ENCODE measurements at places on chromosomes 6 and 20.

GRCh38 chr20:19045371-19045770 is 167.1 kb upstream of the SLC24A3 start:
- no peak for DNase-seq

DNA sequence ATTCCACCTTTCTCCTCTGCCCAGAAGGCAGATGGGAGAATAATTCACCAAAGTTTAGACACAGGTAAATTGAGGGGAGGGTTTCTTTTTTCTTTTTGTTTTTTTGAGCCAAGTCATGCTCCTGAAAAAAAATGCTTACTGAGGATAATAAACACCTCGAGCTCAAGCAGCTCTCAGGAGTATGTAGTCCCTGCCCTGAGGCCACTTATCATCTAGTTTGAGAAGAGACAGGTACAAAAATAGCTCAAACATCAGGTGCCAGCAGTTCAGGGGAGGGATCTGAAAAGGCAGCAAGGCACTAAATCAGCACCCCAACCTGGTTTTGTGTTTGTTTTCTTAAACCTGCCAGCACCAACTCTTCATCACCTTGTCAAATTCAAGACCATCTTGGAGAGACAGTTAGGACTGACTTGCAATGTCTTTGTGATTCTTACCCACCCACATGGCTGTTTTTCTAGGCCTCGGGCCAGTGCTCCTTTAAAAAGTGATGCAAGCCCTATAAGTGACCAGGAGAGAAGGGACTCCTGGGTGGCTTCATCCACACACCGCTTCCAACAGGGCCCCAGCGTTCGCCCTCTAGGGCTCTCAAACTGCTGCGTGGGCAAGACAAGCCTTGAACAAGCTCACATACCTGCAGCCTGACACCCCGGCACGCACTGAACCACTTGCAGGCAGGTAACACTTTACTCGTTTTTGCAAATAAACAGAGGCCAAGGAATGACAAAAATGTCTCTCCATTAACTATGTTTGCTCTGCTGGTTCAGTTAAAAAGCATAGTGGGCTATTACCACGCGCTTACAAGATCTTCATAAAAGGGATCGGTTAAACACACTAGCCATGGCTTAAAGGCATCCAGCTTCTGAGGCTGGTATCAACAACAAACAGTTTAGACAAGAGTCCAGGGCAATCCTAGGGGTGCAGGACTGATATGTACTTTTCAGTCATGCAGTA is 13.9 kb downstream of the JAG1 start:
- DNase-seq = no peak

GRCh38 chr6:35496036-35496840 is 641 bp downstream of the TEAD3 start:
- no peak for DNase-seq

DNA sequence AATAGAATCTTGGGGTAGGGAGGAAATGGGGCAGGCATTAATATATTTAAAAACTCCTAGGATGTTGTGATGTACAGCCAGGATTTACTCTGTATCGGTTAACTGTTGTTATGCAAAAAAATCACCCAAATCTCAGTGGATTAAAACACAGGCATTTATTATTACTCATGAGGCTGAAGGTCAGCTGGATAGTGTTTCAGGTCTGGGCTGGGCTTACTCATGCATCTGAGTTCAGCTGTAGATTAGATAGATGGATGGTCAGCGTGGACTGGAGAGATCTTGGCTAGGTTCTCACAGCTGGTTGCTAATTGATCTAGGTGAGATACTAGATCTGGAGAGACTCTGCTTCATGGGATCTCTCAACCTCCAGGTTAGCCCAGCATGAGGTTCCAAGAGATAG is 131.4 kb downstream of the BTBD3 start:
- no peak for DNase-seq

DNA sequence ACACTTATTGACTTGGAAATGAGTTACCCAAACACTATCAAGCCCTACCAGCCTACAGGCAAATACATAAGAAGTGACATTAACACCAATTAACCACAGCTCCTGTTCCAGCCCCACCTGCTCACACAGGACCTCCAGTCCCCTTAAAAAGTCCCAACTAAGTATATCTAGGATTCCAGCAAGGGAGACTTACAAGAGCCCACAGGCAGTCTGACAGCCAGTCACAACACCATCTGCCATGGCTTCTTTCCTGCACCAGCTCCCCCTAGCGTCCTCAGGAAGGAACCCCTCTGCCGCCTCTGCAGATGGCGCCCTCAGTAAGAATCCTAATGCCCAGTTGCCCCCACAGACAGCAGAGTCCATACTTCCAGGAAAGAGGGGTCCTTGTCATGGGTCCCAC is 122.1 kb downstream of the HIVEP2 start:
- no peak for DNase-seq

DNA sequence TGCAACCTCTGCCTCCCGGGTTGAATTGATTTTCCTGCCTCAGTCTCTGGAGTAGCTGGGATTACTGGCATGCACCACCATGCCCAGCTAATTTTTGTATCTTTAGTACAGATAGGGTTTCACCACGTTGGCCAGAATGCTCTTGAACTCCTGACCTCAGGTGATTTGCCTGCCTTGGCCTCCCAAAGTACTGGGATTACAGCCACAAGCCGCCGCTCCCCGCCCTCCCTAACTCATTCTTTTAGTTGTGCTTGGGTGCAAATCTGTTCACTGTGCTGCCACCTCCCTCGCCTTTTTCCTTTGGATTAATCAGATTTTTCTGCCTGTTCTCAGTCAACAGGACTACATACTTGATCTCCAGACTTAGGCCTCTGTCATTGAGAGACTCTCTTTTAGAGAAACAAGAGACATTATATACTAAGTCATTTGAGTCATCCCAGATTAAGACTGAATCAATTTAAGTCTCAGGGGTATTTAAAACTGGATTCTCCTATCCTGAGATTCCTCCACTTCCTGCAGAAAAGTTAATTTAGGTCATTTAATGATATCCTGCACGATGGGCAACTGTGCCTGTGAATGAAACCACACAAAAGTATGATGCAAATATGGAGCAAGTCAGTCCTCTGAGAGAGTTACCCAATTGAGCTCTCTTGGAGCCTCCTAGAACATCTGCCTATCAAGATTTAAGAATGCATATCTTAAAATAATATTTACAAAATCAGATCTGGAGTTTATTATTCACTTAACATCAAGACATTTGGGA is 136.1 kb upstream of the THEMIS start:
- no peak for DNase-seq

- DNase-seq = no peak
Observed at GRCh38 chr20:58192567-58192966, 35.9 kb downstream of the ANKRD60 start.

GRCh38 chr6:4574007-4574406 is 202.2 kb upstream of the CDYL start:
- no peak for DNase-seq

- DNase-seq = no peak
Observed at GRCh38 chr20:34562641-34563040, 4.1 kb downstream of the MAP1LC3A start.

GRCh38 chr6:25872814-25873213 is 1.2 kb downstream of the SLC17A3 start:
- DNase-seq = no peak

DNA sequence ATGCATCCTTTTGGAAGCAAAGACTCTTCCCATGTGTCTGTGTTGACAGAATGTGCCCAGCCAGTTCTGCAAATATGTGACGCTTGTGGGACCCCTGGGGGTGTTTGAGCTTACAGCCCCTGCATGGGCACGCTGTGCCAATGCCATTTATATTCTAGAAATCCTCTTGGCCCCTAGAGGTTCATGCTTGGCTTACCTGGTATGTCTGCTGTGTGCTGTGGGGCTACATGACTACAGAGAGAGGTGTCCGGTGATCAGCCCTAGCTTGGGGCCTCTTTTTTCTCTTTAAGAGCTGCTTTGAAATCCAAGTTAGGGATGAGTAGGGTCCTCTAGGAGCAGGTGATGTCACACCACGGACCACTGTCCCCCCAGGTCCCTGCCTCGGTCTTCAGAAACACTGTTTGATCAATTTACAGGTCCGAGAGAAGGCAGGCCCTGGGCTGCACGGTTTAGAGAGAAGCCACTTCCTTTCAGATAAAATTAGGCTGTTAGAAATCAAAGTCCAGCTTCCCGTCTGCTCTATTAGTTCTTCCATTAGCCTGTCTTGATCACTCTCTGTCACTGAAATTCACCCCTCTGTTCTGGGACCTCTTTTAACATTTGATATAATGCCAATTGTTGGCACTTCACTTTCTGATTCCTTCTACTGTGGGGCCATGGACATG is 26.5 kb downstream of the BCAS4 start:
- DNase-seq = no peak

DNA sequence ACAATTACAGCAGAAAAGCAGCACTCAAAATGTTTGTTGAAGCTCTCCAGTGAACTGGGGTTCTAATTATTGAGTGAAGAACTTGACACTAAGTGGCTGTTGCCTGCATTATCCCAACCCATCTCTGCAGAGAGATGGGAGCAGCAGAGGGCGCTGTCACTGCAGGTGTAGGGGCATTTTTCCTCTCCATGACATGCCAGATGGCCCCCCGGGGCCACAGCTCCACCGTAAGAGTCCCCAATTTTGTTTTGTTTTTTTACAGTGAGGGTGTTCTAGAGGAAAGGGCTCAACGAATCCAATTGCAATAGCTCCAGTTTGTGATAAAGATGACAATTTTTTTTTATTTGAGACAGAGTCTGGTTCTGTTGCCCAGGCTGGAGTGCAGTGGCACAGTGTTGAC is 1.9 kb upstream of the FUCA2 start:
- no peak for DNase-seq

GRCh38 chr6:22892452-22892851 is 323.1 kb downstream of the HDGFL1 start:
- no peak for DNase-seq

DNA sequence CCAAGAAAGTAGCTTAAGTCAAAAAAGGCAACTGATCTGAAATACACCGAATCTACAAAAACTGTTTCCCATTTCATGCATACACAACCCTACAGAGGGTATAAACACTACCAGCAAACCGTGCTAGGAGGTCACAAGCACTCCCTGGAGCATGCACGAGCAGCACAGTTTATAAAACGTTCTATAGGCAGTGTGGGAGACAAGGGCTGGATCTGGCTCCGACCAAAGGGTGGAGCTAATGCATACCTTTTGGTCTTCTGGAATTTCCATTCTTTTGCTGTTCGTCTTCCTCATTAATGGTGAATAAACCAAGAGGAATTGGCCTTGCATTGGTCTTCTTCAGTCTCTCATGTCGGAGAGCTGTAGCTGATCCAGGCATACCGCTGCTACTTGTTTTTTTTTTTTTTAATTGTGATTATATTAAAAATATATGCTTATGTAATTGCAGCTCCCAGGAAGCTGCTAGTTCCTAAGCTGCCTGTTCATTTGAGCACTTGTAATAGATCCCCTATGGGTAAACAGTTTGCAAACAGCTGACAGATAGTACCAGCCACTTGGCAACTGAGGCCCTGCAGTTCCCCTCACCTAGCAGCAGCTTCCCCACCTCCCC is 24.5 kb downstream of the MAP7 start:
- no peak for DNase-seq

DNA sequence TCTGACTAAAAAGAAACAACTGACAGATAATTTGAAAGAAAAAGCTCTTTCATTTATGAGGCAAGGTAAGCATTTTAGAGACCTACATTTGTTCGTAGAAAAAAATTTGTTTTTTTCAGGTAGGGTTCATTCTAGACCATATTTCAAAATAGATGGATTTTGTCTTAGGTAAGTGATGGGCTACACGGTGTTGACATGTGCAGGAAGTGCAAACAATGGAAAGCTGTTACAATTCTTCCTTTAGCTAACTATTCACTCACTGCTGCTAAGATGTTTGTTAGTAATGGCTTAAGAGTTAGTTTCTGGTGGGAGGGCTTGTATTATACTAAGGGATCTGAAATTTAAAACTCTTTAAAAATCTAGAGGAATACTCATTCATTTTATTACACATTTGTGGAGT is 96.7 kb downstream of the CD109 start:
- DNase-seq = no peak

- DNase-seq = no peak
Observed at GRCh38 chr20:47073766-47074475, 179.3 kb downstream of the EYA2 start.

GRCh38 chr6:142592876-142593275 is 291.1 kb downstream of the ADGRG6 start:
- no peak for DNase-seq

- DNase-seq = no peak
Observed at GRCh38 chr6:3176562-3177355, 19.4 kb upstream of the TUBB2A start.

GRCh38 chr6:90849686-90850085 is 262.8 kb upstream of the MAP3K7 start:
- DNase-seq = no peak

GRCh38 chr6:166903500-166903899 is 52.9 kb downstream of the RNASET2 start:
- DNase-seq = no peak

- DNase-seq = no peak
Observed at GRCh38 chr6:154285826-154286225, 70.8 kb downstream of the IPCEF1 start.

- DNase-seq = no peak
Observed at GRCh38 chr20:12762725-12763124, 246.0 kb upstream of the SPTLC3 start.

- DNase-seq = no peak
Observed at GRCh38 chr6:151493161-151493803, 535 bp upstream of the CCDC170 start.

- no peak for DNase-seq
Observed at GRCh38 chr6:27205375-27206278, 41.9 kb upstream of the PRSS16 start.

DNA sequence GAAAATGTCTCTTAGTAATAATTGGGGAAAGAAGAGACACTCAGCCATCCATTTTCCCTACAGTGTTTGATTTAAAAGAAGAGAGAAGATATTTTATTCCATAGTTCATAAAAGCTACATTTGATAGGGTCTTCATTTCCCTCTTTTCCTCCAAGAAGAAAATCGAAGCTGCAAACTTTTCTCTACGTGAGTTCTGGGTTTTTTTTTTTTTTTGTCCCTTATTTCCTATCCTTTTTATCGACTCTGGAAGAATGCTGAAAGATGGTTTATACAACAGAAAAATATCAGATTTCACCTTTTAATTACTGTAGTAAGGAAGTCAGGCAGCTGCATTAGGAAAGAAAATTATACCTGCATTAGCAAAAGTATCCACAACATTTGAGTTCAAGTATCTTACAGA is at the start of gene OR2J1:
OR2J1 (plus strand) TSS at position 301 of the 400 bp plus-strand sequence. CDS start 1,453 bp downstream, outside the sequence.
- no peak for DNase-seq

DNA sequence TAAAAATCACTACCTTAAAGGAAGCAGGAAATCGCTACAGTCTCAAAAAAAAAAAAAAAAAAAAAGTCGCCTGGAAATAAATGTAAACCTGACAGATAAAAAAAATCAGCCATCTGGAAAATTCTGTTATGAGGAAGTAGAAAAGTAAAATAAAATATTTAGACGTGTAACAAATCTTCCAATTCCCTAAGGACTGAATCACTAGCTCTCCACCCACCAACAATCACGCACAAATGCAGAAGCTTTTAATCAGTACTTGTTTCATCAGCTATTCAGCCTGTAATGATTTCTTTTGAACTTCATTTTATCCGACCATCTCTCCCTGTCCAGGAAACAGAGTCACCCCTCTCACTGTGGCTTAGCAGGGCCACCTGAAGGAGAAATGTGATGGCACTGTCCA is 59.0 kb downstream of the SLC23A2 start:
- no peak for DNase-seq
